ENCODE measurements at places on chromosomes 5 and 9.

DNA sequence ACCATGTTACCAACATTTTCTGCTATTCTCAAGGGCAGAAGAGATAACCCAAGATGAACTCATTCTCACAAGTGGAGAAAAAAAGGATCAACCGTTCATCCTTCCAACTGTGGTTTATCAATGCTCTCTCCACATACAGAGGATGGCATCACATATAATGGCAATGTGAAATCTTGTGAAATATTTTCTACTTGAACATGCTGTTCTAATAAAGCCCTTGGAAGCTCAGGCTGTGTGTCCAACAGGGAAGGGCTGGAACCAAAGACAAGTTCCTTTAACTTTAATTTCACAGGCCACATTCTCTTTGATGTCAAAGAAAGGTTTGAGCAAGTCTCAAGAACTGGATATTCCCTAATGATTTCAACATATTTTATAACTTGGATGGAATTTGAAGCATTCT lies 230.5 kb downstream of the SPOCK1 start:
- no peak for DNase-seq

- DNase-seq, result no peak
Observed at GRCh38 chr5:44875661-44876605, 67.2 kb downstream of the MRPS30 start.

- DNase-seq, result no peak
Observed at GRCh38 chr9:121059998-121060636, 10.0 kb upstream of the C5 start.

GRCh38 chr9:86353655-86354010 lies 577 bp downstream of the TUT7 start:
- no peak for DNase-seq

- DNase-seq, result no peak
Observed at GRCh38 chr5:532521-533242, 8.4 kb upstream of the SLC9A3 start.

GRCh38 chr9:106772523-106773290 lies 90.3 kb upstream of the ZNF462 start:
- no peak for DNase-seq

DNA sequence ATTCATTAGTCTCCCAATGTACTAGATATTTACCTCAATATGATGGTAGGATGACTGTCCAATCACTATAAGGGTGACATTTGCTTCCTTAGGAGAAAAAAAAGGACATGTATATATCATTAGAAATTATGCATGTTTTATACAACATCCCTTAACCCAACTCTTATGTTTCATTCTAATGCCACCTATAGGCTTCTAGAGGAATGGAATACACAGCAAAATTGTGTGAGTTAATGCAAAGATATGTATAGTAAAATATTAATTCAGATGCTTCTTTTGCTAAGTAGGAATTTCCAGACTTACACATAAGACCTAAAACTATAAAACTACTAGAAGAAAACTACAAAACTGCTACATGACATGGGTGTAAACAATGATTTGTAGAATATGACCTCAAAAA lies 3.5 kb downstream of the PRXL2C start:
- DNase-seq, result no peak

GRCh38 chr9:116992865-116993264 lies 305.8 kb downstream of the TRIM32 start:
- no peak for DNase-seq

- no peak for DNase-seq
Observed at GRCh38 chr5:140197023-140197422, 22.0 kb downstream of the CYSTM1 start.

DNA sequence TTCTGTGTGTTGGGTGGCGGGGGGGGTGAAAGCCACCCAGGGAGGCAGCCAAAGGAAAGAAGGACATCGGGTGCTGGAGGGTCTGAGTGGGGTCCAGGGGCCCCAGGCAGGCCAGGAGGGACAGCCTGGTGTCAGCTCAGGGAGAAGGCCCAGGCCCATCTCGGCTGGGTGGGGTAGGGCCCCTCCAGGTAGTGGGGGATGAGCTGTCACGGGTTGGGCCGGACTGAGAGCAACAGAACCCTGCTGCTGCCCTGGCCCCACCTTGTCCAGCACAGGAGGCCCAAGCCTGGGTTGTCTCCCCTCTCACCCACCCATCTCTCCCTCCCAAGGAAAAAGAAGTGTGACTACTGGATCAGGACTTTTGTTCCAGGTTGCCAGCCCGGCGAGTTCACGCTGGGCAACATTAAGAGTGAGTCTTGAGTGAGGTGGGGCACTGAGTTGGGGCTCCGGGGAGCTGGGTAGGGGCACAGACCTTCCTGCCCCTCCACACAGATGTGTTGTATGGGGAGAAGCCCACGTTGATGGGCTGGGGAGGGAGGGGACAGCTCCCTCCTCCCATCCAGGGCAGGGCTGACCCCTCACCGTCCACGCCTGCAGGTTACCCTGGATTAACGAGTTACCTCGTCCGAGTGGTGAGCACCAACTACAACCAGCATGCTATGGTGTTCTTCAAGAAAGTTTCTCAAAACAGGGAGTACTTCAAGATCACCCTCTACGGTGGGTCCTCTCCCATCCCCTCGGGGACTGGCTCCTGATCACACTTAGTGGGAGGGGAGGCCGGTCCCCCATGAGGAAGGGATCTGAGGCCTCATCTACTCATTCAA lies 2.3 kb downstream of the LCN2 start:
- no peak for DNase-seq

- DNase-seq, result no peak
Observed at GRCh38 chr9:17578577-17578910, 322 bp upstream of the SH3GL2 start.

DNA sequence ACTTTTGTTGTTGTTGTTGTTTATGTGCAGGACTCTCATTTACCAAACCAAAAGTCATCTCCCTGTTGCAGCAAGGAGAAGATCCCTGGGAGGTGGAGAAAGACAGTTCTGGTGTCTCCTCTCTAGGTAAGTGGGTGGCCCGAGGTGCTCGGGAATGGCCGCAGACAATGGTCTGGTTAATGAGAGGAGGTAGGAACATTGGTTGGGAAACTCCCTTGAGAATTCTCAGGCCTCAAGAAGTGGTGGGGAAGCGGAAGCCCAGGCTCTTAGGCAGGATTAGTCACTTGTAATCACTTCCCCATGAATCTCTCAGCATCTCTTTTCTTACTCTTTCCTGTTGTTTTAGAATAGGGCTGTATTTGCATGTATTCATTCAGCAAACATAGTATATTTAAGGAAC lies 7.2 kb downstream of the ZNF354B start:
- DNase-seq, result no peak

Measured in activated naive CD4-positive, alpha-beta T cell (primary cell).